Thoracic aorta (tissue), 2 donors: ENCODE measurements at places on chromosomes 16 and 17. TPM values are rescaled to one million over a fixed set of nuclear protein-coding genes. Genes with fewer than 3 reads are reported as not detected.

- H3K27me3 ChIP-seq, result no peaks in the 10 kb centered on the region
- peaks cover 7% of the 10 kb centered on the region for H3K36me3 ChIP-seq
- H3K4me1 ChIP-seq, result peaks cover 38% of the 10 kb centered on the region
- H3K4me3 ChIP-seq, result no peak overlapping the region
- DNase-seq, result no peak
- no peak overlapping the region for H3K27ac ChIP-seq
These were observed 2.9 kb downstream of the UBB start for GRCh38 chr17:16383772-16384287.

DNA sequence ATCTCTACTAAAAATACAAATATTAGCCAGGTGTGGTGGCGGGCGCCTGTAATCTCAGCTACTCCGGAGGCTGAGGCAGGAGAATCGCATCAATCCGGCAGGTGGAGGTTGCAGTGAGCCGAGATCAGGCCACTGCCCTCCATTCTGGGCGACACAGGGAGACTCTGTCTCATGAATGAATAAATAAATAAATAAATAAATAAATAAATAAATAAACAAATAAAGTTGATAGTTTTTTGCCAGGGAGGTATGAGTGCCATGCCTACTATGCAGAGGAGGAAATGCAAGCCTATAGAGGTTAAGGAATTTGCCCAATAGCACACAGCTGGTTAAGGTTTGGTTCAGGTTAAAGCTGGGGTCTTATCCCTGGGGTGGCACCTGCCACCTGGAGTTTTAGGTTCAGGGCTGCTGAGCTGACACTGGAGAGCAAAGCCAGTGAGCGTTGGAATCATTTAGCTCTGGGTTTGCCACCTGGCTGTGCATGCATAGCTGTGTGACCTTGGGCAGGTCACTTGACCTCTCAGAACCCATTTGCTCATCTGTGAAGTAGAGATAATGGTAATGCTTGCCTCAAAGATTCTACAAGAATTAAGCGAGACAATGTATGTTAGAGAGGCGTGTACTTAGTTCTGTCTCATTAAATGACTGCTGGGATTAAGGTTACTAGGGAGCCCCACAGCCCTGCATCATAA lies 1.2 kb downstream of the OTOA start:
- H3K27ac ChIP-seq, result no peak overlapping the region
- no peaks in the 10 kb centered on the region for H3K36me3 ChIP-seq
- peaks cover 5% of the 10 kb centered on the region for H3K4me1 ChIP-seq
- peaks cover 6% of the 10 kb centered on the region for H3K27me3 ChIP-seq

The STXBP4 gene
- 31.4 TPM for total RNA-seq

GRCh38 chr16:56864960-56865359 lies at the start of gene SLC12A3:
Gene SLC12A3, plus strand, starts transcription at chr16:56865207. Its CDS starts 29 bp downstream, at chr16:56865236.
- DNase-seq, result no peak
- H3K27me3 ChIP-seq, result no peaks in the 10 kb centered on the region
- H3K4me3 ChIP-seq, result no peak within 1 kb of the TSS
- no peaks in the 10 kb centered on the region for H3K36me3 ChIP-seq

DNA sequence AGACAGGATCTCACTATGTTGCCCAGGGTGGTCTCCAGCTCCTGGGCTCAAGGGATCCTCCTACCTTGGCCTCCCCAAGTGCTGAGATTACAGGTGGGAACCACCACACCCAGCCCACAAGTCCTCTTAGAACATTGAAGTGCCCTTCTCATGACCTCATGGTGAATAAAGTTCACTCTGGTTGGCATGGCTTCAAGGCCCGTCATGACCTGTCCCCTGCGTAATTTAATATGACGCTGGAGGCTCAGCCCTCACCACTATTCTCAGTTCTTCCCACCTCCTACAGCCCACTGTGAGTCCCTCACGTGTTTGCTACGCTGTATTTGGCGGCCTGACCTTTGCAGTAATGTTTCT lies 1.9 kb downstream of the ENDOV start:
- no peaks in the 10 kb centered on the region for H3K36me3 ChIP-seq
- H3K4me1 ChIP-seq, result peaks cover 19% of the 10 kb centered on the region
- no peak overlapping the region for H3K27ac ChIP-seq
- H3K4me3 ChIP-seq, result no peak overlapping the region
- no peak for DNase-seq

The SAMD14 gene
- 9.7 TPM for total RNA-seq

The PTX4 gene
- total RNA-seq, result not detected

GRCh38 chr16:65672960-65673359 lies 551.1 kb upstream of the CDH11 start:
- no peak overlapping the region for H3K4me3 ChIP-seq
- no peaks in the 10 kb centered on the region for H3K27me3 ChIP-seq
- no peaks in the 10 kb centered on the region for H3K4me1 ChIP-seq
- DNase-seq, result no peak
- no peaks in the 10 kb centered on the region for H3K36me3 ChIP-seq
- no peak overlapping the region for H3K27ac ChIP-seq

DNA sequence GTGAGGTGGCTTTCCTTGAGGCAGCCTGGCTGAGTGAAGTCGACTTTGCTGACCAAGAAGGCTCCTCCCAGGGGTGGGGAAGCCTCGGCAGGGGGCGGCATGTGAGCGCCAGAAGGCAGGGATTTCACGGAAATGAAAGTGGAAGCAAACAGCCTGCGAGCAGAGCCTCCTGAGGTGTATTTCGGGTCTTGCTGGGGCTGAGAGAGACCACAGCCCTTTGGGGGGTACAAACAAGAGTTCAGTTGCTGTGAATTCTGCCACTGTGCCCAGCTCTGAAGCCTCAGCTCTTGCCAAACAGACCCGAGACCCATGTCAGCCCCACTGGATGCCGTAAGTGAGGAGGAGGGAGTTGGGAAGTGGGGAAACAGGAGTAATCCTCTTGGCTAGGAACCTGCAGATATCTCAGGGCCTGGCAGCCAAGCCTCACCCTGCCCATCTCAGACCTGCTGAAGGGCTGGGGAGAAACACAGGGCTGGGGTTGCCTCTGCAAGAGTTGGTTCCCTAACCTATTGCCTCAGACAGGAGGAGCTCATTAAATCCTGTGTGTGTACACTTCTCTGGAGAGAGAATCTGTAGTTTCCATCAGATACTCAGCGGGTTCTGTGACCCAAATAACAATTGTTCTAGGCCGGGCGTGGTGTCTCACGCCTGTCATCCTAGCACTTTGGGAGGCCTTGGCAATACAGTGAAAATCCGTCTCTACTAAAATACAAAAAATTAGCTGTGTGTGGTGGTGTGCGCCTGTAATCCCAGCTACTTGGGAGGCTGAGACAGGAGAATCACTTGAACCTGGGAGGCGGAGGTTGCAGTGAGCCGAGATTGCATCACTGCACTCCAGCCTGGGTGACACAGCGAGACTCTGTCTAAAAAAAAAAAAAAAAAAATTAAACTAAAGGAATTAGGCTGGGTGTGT lies at the start of gene IFI35:
Gene IFI35, plus strand, starts transcription at position 146 of the 913 bp plus-strand sequence. Its CDS starts 164 bp downstream, at position 310.
- H3K27me3 ChIP-seq, result no peaks in the 10 kb centered on the region
- H3K4me3 ChIP-seq, result peak within 1 kb of the TSS; percentile 93
- H3K27ac ChIP-seq, result peak within 1 kb of the TSS; percentile 89
- no peaks in the 10 kb centered on the region for H3K4me1 ChIP-seq
- H3K36me3 ChIP-seq, result peaks cover 11% of the 10 kb centered on the region
- DNase-seq, result no peak

GRCh38 chr16:56389554-56389953 lies 35.8 kb downstream of the AMFR start:
- no peaks in the 10 kb centered on the region for H3K4me1 ChIP-seq
- no peak for DNase-seq
- no peak overlapping the region for H3K27ac ChIP-seq
- H3K36me3 ChIP-seq, result peaks cover 35% of the 10 kb centered on the region
- H3K27me3 ChIP-seq, result no peaks in the 10 kb centered on the region

- H3K27ac ChIP-seq, result no peak overlapping the region
- no peak for DNase-seq
- no peaks in the 10 kb centered on the region for H3K27me3 ChIP-seq
- peaks cover 9% of the 10 kb centered on the region for H3K36me3 ChIP-seq
- peaks cover 83% of the 10 kb centered on the region for H3K4me1 ChIP-seq
These were observed 19.3 kb downstream of the MPRIP start for GRCh38 chr17:17061516-17061915.

DNA sequence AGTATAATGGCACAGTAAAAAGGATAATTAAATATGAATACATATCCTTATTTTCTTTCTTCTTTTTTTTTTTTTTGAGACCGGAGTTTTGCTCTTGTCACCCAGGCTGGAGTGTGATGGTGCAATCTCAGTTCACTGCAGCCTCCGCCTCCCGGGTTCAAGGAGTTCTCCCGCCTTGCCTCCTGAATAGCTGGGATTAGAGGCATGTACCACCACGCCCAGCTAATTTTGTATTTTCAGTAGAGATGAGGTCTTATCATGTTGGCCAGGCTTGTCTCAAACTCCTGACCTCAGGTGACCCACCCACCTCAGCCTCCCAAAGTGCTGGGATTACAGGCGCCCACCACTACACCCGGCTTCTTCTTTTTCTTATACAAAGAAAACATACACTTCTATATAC lies 12.0 kb downstream of the GABARAPL2 start:
- H3K27me3 ChIP-seq, result no peaks in the 10 kb centered on the region
- DNase-seq, result no peak
- H3K4me3 ChIP-seq, result no peak overlapping the region
- peaks cover 5% of the 10 kb centered on the region for H3K4me1 ChIP-seq

GRCh38 chr16:3781421-3781820 lies 64.1 kb upstream of the TRAP1 start:
- no peak for DNase-seq
- no peaks in the 10 kb centered on the region for H3K4me1 ChIP-seq
- H3K27me3 ChIP-seq, result no peaks in the 10 kb centered on the region
- no peak overlapping the region for H3K4me3 ChIP-seq
- H3K36me3 ChIP-seq, result peaks cover 43% of the 10 kb centered on the region

The RARA gene
- 73.4 TPM for total RNA-seq

DNA sequence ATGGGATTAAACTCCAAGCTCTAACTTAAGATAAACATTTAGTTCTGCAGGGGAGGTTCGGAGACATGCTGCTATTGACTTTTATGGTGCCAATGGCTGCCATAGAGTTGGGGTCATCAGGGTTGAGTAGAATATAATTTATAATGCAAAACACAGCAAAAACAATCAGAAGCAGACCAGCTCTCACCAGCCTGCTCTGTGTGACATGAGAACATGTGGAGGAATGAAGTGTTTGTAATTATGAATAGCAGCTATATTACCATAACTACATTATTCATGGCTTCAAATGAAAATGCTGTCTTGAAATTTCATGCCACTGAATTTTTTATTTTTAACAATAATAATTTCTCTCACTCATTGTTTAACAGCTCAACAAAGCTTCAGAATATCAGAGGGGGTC lies 645.6 kb upstream of the CDH8 start:
- H3K27ac ChIP-seq, result no peak overlapping the region
- H3K27me3 ChIP-seq, result no peaks in the 10 kb centered on the region
- H3K4me3 ChIP-seq, result no peak overlapping the region
- no peak for DNase-seq
- H3K4me1 ChIP-seq, result no peaks in the 10 kb centered on the region
